EH (cell line): ENCODE measurements at places on chromosomes 16 and 17.

DNA sequence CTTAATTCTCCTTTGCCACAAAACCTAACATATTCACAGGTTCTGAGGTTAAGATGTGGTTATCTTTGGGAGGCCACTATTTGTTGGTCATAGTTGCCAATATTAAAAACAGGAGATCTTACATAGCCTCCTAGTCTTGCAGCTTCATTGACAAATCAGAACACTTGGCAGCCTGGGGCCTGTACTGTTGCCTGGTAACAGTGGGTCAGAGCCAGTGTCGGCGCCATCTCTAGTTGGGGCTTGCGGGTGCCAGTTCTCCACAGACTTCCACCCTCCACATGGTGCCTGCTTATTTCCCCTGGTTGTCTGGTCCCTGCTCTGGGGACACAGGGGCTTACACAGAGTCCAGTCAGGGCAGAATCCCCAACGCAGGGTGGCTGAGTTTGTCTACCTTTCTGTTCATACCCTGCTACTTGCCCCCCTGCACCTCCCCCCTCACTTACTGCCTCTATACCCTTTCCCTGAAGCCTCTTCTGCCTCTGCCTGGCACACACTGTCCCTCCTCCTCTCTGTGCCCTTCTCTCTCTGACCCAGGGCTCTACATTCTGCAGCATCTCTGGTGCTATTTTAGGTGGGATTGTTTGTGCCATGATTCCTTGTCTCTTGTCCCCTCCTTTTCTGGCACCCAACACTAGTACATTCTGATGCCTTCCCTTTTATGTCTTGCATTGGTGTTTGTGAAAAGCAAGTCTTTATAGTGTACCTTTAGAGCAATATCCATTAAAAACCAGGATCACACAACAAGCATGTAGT lies 13.4 kb downstream of the EPN2 start:
- DNase-seq: no peak

DNA sequence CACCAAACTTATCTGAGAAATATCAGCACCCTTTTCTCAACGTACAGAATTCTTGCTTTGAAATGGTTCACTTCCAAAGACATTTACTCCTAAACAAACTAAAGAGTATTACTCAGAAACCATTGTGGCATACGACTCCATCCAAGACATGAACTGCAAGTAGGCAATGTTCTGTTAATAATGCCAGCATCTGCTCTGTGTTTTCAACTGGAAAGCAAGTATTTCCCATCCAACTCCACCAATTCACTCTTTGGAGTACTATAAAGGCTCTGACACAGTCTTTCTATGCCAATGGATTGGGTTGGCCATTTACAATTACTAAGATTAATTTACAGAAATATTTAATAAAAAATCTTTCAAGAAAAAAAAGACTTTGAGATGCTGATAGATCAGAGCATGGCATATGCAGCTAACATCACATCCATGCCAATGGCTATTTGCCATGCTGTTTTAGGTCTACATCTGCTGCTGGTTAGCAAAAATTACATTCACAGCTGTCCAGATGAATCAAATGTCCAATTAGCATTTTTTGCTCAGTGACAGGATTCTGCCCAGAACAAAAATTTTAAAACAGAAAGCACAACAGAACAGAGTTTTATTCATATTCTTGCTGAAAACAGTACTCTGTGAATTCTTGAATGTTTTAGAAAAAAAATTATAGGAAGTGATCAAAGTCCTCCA lies 65.9 kb upstream of the HLF start:
- DNase-seq: peak; percentile 31

GRCh38 chr17:73489333-73489732 lies 154.9 kb downstream of the SDK2 start:
- no peak for DNase-seq

- DNase-seq: no peak
Observed at GRCh38 chr16:65697521-65697920, 575.7 kb upstream of the CDH11 start.

GRCh38 chr17:77375108-77375916 lies 234.5 kb downstream of the SEC14L1 start:
- no peak for DNase-seq
